Hepatocyte (in vitro differentiated cells): ENCODE measurements at places on chromosomes 11 and 22. TPM values are rescaled to one million over a fixed set of nuclear protein-coding genes. Genes with fewer than 3 reads are reported as not detected.
A peak's percentile ranks its signal among the peaks of the same experiment; 100 is the strongest.

- H3K27ac ChIP-seq: no peak overlapping the region
- no peaks in the 10 kb centered on the region for H3K27me3 ChIP-seq
- H3K4me1 ChIP-seq: peaks cover 29% of the 10 kb centered on the region
- DNase-seq: no peak
- no peak overlapping the region for H3K4me3 ChIP-seq
These were observed 38.6 kb downstream of the IGF2 start for GRCh38 chr11:2100361-2101170.

GAB4 gene
- not detected in 2 replicates for polyA plus RNA-seq

DNA sequence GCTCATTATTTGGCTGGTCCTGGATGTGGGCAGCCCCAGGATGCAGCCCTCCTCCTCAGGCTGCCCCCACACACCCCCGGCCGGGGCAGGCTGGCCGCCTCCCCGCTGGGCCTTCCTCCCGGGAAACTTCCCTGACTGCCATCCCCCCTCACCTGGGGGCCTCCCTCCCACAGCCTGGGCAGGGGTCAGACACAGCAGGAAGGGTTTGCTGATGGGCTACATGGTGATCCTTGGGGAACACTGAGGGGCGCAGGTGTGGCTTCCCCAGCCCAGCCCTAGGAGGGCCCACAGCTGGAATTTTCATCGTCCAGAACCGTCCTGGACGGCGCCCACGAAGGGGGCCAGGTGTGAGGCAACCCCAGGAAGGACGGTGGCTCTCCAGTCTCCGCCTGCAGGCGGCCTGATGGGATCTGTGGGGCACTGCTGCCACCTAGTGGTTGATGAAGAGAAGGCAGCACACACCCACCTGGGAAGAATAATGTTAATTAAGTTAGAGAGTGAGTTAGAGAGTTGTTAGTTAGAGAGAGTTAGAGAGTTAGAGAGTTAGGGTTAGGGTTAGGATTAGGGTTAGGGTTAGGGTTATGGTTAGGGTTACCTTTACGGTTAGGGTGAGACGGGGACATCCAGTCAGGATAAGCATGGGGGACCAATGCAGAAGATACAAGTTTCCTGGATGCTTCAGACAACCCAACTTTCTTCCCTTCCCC lies 75.9 kb upstream of the PRR5 start:
- H3K36me3 ChIP-seq: no peaks in the 10 kb centered on the region
- H3K27ac ChIP-seq: no peak overlapping the region
- H3K4me1 ChIP-seq: no peaks in the 10 kb centered on the region

DNA sequence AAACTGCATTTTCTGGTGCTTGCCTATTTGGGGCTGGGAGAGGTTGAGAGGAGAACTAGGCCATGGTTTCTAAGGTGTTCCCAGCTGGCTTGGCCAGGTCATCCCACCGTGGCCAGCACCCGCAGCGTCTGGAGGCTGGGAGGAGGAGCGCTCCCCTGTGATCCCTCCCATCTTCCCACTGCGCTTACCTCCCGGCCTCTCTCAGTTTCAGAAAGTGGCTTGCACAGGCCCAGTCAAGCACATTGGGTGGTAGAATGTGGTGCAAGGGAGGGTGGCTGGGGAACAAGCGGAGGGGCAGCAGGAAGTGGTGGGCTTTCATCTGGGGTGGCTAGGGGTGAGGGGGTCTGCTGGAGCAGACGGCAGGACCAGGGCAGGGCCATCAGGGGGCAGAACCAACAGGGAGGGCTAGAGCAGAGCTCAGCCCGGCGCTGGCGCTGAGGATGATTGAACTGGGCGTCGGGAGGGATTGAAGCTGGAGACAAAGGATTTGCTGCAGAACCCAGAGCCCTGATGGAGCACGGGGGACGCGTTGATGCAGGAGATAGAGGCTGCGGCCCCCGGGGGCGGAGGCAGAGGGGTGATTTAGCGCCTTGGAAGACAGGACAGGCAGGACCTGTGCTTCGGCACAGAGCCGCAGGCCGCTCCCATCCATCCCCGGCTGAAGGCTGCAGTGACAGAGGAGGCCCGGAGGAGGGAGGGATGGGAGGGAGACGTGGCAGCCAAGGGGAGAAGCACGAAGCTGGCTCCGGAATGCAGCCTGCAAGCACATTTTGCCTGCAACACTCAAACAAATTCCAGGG lies 76.0 kb downstream of the TRIM29 start:
- H3K4me1 ChIP-seq: peaks cover 8% of the 10 kb centered on the region
- no peaks in the 10 kb centered on the region for H3K36me3 ChIP-seq
- H3K27ac ChIP-seq: peak overlapping the region; percentile 30
- peak; percentile 74 for DNase-seq

NRXN2 gene
- 1.7 and 2.8 TPM in 2 replicates for polyA plus RNA-seq

GRCh38 chr11:14541192-14541947 lies 21.2 kb upstream of the PSMA1 start:
- H3K4me3 ChIP-seq: no peak overlapping the region
- H3K4me1 ChIP-seq: peaks cover 7% of the 10 kb centered on the region

NCAM1 gene
- 12.4 and 15.0 TPM in 2 replicates for polyA plus RNA-seq

- peaks cover 7% of the 10 kb centered on the region for H3K4me1 ChIP-seq
- no peaks in the 10 kb centered on the region for H3K36me3 ChIP-seq
- no peaks in the 10 kb centered on the region for H3K27me3 ChIP-seq
- DNase-seq: peak; percentile 53
- H3K4me3 ChIP-seq: no peak overlapping the region
These were observed 14.3 kb upstream of the BCL9L start for GRCh38 chr11:118939953-118940598.

BMAL1 gene
- polyA plus RNA-seq: 6.1 and 12.7 TPM in 2 replicates

DNA sequence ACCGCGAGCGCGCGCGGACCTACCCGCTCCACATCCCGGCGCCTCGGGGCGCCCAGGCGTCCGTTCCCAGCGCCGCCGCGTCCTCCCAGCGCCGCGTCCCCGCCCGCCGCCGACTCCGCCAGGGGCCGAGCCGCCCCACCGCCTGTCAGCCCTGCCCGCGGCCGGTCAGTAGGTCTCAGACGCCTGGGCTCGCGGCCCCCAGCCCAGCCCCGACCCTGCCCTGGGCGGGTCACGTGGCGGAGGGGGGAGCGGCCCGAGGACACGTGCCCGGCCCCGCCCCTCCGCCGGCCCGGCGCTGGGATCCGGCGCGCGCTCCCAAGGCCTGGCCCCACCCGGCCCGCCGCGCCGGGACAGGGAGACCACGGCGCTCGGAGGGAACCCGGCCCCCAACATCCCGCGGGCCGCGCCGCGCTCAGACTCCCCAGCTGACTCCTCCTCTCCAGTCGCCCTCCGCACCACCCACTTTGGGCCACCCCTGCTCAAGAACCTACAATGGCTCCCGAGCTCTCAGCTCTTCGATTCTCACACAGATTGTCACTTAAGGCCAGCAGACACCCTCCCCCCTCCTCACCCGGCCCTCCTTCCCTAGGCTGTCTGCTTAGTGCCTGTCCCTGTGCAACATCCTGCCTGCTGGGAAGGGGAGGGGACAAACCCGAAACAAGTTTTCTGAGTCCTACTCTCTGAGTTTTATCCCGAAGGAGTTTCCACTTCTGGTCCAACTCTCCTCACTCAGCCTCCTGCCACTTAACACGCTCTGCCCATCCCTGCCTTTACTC lies at the start of gene RAB3IL1:
Gene RAB3IL1, minus strand, starts transcription at position 233 of the 776 bp plus-strand sequence. Its CDS starts 199 bp downstream, at position 34.
- H3K27ac ChIP-seq: peak within 1 kb of the TSS; percentile 14
- H3K36me3 ChIP-seq: no peaks in the 10 kb centered on the region
- peaks cover 22% of the 10 kb centered on the region for H3K4me1 ChIP-seq
- H3K27me3 ChIP-seq: no peaks in the 10 kb centered on the region
- H3K4me3 ChIP-seq: peak within 1 kb of the TSS; percentile 85

GRCh38 chr22:29143941-29144785 lies 61.5 kb upstream of the EMID1 start:
- H3K4me3 ChIP-seq: no peak overlapping the region
- H3K27me3 ChIP-seq: no peaks in the 10 kb centered on the region
- peaks cover 5% of the 10 kb centered on the region for H3K4me1 ChIP-seq
- no peak overlapping the region for H3K27ac ChIP-seq

TSSK2 gene
- not detected in 2 replicates for polyA plus RNA-seq

DNA sequence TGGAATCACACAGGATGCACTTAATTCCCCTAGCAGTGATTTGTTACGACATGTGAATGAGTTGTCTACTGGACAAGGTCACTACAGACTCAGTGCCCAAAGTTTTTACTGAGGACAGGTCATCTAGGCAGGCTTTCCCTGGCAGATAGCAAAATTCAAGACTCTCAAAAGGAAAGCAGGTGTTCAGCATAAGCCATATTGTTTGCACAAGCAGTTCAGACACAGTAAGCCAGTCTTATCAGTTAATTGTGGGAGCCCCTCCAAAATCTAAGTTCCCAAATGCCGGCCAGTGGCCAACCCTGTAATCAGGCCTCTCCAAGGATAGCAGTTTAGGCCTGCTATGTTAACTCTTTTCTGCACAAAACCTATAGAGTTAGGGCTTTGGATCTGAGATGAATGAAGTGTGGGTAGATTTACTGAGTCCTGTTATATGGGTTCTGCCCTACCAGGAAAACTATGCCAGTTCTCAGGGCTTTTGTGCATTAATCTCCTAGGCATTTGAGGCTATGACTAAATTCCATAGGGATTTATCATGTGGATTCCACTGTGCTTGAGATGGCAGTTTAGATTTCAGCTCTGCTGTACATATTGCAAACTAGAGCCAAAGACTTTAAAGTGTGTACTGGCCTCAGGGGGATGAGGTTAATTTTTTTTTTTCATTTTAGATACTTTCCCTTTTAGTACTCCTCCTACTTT lies 4.8 kb upstream of the ARHGEF12 start:
- DNase-seq: no peak
- H3K36me3 ChIP-seq: no peaks in the 10 kb centered on the region
- H3K4me3 ChIP-seq: no peak overlapping the region
- H3K27me3 ChIP-seq: no peaks in the 10 kb centered on the region
- peaks cover 25% of the 10 kb centered on the region for H3K4me1 ChIP-seq

RFPL1 gene
- not detected in 2 replicates for polyA plus RNA-seq

- no peak overlapping the region for H3K4me3 ChIP-seq
- H3K27me3 ChIP-seq: no peaks in the 10 kb centered on the region
- no peak overlapping the region for H3K27ac ChIP-seq
- no peak for DNase-seq
These were observed 9.2 kb downstream of the CDPF1 start for GRCh38 chr22:46240907-46241306.

HMOX1 gene
- polyA plus RNA-seq: 51.0 and 58.6 TPM in 2 replicates

DNA sequence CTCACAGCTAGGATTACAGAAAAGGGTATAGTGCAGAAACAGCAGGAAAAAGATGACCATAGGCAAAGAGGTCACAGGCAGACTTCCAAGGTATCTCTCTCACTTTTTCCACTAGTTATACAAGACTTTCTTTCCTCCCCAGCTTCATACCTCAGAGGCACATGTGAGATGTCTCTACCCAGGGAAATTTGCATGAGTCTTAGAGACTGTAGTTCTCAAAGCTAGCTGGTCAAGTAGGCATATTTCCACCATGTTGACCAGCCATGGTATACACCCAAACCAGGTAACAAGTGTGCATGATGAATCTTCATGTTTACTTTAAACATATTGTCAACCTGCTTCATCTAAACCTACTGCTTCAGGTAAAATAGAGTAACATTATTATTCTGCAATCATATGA lies 27.9 kb downstream of the PRMT3 start:
- no peak overlapping the region for H3K27ac ChIP-seq
- no peaks in the 10 kb centered on the region for H3K4me1 ChIP-seq
- no peaks in the 10 kb centered on the region for H3K27me3 ChIP-seq
- no peak overlapping the region for H3K4me3 ChIP-seq
- no peaks in the 10 kb centered on the region for H3K36me3 ChIP-seq
- DNase-seq: no peak

GRCh38 chr22:46610356-46610755 lies 9.8 kb upstream of the GRAMD4 start:
- DNase-seq: no peak
- no peak overlapping the region for H3K4me3 ChIP-seq
- H3K27me3 ChIP-seq: no peaks in the 10 kb centered on the region
- H3K27ac ChIP-seq: no peak overlapping the region
- H3K4me1 ChIP-seq: peaks cover 24% of the 10 kb centered on the region

- no peak for DNase-seq
- no peak overlapping the region for H3K27ac ChIP-seq
These were observed 48.8 kb downstream of the DEPDC5 start for GRCh38 chr22:31802575-31802974.
